GM23248 (cell line): ENCODE measurements at places on chromosomes 2 and 18.

DNA sequence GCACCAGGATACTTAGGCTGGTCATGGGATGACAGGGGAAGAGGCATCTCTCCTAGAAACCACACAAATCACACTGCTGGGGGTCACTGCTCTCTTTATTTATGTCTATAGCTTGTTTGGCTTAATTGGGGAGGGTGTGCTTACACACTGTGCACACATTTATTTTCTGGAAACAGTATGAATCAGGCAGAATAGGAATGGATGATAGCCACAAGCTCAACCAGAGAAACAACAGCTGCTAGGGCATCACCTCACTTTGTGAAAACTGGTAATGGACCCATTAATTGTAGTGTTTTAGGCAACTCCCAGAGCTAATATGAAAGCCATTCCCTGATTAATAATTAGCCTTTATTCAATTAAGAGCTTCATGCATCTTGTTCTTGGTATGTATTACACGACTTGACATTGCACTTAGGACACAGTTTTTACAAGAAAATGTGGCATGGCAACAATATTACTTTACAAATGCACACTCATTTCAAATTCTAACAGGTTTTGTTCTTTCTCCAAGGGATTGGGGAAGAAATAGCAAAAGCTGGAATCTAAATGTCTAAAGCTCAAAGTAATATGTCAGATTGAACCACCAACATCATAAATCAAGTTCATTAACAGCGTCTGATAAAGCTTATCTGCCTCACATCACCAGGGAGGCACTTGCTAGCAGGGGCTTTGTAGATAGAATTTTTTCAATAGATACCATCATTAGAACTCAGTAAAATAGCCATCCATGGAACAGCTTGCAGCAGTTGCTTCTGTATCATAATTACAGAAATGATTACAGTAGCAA is 361.9 kb upstream of the FSHR start:
- no peak overlapping the region for H3K27ac ChIP-seq
- no peak for DNase-seq
- H3K27me3 ChIP-seq = no peaks in the 10 kb centered on the region
- no peaks in the 10 kb centered on the region for H3K36me3 ChIP-seq

DNA sequence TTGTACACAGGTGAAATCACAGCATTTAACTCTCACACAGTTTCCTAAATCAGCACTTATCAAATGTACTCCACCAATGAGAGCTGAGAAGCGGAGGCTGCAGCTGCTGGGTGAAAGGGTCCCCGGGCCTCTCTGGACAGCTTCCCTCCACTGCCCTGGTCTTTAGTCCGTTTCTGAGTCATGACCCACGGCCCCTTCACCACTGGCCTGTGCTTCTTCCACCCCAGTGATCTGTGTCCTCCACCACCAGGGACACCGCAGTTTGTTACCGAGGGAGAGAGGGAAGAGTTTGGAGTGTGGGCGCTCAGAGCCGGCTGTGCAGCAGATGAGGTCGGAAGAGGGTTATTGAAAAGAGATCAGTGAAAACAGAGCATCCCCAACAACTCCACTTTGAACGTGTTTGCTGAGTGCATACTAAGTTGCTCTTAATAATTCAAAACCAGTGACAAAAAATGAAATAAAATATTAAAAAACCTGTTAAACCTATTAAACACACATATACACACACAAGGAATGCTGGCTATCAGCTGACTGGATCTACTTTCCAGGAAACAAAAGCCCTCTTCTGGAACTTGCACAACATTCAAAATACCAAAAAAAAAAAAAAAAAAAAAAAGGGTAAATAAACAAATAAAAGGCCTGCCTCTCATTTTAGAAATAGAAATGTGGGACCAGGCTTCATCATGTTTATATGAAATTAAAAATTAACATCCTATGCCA is 54.1 kb downstream of the PXDN start:
- H3K27ac ChIP-seq = no peak overlapping the region
- H3K4me3 ChIP-seq = no peak overlapping the region
- H3K27me3 ChIP-seq = no peaks in the 10 kb centered on the region

- no peaks in the 10 kb centered on the region for H3K36me3 ChIP-seq
- DNase-seq = no peak
- H3K27ac ChIP-seq = no peak overlapping the region
- H3K4me1 ChIP-seq = no peaks in the 10 kb centered on the region
- H3K27me3 ChIP-seq = no peaks in the 10 kb centered on the region
- no peak overlapping the region for H3K4me3 ChIP-seq
These were observed 744.9 kb downstream of the ERBB4 start for GRCh38 chr2:211793690-211794089.

- peak; percentile 98 for DNase-seq
- H3K4me3 ChIP-seq = 0 out of 2 replicates have a peak overlapping the region, but pooled peaks have one; percentile 31
- peaks cover 26% of the 10 kb centered on the region for H3K4me1 ChIP-seq
- peaks cover 3% of the 10 kb centered on the region; the same call in 1 of the 2 replicates for H3K27me3 ChIP-seq
- H3K36me3 ChIP-seq = no peaks in the 10 kb centered on the region
- peak overlapping the region; percentile 75 for H3K27ac ChIP-seq
These were observed 52.8 kb upstream of the IL1RL1 start for GRCh38 chr2:102258386-102259074.

DNA sequence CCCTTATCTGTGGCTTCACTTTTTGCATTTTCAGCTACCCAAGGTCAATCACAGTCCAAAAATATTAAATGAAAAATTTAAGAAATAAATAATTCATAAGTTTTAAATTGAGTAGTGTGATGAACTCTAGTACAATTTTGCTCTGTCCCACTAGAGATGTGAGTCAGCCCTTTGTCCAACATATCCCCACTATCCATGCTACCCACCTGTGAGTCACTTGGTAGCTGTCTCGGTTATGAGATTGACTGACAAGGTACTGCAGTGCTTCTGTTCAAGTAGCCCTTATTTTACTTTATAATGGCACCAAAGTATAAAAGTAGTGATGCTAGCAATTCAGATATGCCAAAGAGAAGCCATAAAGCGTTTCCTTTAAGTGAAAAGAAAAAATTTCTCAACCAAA is 28.8 kb downstream of the ADCY3 start:
- no peak for DNase-seq
- H3K4me1 ChIP-seq = no peaks in the 10 kb centered on the region
- no peaks in the 10 kb centered on the region for H3K27me3 ChIP-seq
- no peaks in the 10 kb centered on the region for H3K36me3 ChIP-seq
- no peak overlapping the region for H3K27ac ChIP-seq

- H3K27me3 ChIP-seq = no peaks in the 10 kb centered on the region
- no peak overlapping the region for H3K27ac ChIP-seq
- peak; percentile 40 for DNase-seq
These were observed 702.2 kb downstream of the RNF144A start for GRCh38 chr2:7619203-7619970.

DNA sequence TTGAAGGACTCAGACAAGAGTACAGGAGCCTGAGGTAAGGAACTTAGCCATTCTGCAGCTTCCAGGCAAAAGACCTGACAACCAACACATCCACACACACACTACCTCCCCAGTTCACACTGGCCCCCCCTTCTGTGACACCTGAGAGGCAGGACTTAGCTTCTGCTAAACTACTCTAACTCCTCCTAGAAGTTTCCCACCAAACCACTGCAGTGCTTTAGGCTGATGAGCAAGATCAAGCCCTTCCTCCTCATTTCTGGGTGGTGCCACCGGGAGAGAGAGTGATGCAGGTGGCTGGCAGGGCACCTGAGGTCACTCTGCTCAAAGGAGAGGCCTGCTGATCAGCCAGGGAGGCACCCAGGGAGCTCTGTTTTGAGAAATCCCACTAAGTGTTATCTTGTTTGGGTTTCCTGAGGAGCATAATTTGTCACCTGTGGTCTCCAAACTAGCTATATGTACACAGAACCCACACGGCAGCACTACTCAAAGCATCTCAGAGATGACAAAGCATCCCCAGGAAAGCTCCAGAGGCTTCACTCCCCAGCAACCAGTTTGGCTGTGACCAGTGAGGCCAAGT is 188.4 kb downstream of the MYO5B start:
- no peak overlapping the region for H3K4me3 ChIP-seq
- H3K36me3 ChIP-seq = no peaks in the 10 kb centered on the region
- no peak overlapping the region for H3K27ac ChIP-seq
- H3K27me3 ChIP-seq = no peaks in the 10 kb centered on the region; the same call in 1 of the 2 replicates
- H3K4me1 ChIP-seq = no peaks in the 10 kb centered on the region
- DNase-seq = no peak

GRCh38 chr2:234797566-234798250 is 154.1 kb upstream of the SH3BP4 start:
- peak; percentile 21 for DNase-seq
- H3K4me3 ChIP-seq = no peak overlapping the region
- no peaks in the 10 kb centered on the region for H3K36me3 ChIP-seq
- H3K27me3 ChIP-seq = no peaks in the 10 kb centered on the region; the same call in 1 of the 2 replicates
- no peak overlapping the region for H3K27ac ChIP-seq
- no peaks in the 10 kb centered on the region for H3K4me1 ChIP-seq
